ENCODE measurements at places on chromosomes 6 and 20.

GRCh38 chr20:35578469-35578868 lies 36.6 kb downstream of the ERGIC3 start:
- no peak for DNase-seq

DNA sequence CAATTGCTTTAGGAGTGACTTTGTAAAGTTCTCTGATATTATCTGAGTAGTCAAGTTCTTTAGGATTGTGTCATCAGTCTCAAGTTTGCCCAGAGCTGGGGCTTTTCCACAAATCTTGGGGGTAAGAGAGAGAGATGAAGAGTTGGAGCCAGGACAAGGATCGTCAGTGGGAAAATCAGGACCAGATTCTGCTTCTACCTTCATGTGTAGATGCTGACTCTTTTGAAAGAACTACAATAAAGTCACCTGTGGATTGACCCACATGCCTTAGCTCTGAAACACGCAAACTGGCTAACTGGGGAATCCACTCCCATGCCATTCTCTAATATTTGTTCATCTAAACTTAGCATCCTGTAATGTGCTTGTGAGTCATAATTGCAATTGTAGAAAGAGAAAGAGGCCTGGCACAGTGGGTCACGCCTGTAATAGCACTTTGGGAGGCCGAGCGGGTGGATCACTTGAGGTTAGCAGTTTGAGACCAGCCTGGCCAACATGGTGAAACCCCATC lies 15.6 kb upstream of the BICRAL start:
- peak; percentile 40 for DNase-seq

DNA sequence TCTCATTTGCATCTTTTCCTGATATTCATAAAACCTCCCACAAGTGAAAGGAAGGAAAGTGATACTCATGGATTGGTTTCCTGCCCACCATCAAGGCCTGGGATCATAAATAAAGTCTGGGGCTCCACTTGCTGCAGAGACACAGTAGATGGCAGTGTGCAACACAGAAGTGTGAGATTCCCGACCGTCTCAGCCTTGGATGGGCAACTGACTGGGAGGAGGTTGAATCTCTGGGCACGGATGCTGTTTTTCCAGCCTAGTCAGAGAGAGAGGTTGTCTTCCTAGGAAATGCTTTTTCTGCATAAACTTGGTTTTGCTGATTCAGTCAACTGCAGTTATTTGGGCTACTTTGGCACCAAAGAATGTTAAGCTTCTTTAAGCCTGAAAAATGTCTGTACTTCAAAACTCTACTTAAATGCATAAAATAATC lies 9.9 kb upstream of the RFPL4B start:
- DNase-seq, result peak; percentile 85

DNA sequence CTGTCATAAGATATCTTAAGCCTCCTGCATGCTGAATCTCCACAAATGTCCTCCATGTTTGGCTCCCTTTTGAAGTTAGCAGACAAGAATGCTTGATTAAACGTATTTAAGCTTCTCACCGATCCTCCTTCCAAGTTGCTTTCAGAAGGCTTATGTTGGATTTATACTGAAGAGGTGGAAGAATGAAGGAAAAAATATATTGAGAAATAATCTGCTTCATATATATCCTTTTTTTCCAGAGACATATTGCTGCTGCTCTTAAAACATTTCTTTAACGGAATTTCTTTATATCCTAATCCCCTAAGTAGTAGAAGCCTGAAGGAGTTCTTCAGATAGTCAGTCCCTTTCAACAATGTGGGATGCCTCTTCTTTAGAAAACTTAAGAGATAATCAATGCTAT lies 329.0 kb upstream of the MARCKS start:
- DNase-seq, result no peak

DNA sequence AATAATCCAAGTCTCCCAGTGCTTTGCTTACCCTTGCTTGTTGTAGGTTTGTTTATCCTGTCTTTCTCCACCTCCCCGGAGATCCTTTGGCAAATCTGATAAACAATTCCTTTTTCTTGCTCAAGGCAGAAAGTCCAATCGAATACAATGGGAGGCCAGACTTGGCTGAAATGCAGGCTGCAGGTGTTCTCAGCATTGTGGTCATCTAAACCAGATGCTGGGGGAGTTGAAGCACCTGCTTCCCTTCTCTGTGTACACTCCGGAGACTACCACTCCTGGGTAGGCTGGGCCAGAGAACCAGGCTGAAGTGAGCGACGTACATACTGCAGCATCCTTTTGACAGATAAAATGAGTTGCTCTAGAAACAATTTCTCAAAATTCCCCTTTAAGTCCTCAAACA lies 82.6 kb upstream of the PREP start:
- no peak for DNase-seq

GRCh38 chr20:31934968-31935764 lies 16.7 kb downstream of the PDRG1 start:
- DNase-seq, result no peak

DNA sequence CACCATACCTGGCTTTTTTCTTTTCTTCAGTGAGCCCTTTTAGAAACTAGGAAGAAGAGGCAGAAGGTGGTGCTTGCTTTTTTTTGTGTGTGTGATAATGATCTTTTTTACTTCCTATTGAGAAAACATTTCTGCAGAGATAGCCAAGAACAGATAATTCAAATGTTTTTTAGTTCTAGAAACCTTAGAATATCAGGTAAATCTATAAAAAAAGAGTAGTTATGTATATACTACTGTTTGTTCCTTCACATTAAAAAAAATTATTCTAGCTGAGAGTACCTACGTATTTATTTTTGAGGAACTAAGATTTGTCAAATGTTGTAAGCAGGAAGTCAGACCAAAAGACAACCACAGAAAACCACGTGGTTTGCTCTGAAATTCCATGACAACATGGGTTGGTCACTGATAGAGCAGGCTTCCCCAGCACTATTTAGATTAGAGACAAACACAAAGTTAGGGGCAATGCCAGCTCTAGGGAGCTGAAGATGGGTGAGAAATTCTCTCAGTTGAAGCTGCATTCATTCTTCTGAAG lies 12.8 kb downstream of the STK4 start:
- DNase-seq, result no peak

- DNase-seq, result no peak
Observed at GRCh38 chr6:135073756-135074393, 19.3 kb upstream of the HBS1L start.

- DNase-seq, result no peak
Observed at GRCh38 chr20:37259031-37259430, 2.6 kb downstream of the GHRH start.

DNA sequence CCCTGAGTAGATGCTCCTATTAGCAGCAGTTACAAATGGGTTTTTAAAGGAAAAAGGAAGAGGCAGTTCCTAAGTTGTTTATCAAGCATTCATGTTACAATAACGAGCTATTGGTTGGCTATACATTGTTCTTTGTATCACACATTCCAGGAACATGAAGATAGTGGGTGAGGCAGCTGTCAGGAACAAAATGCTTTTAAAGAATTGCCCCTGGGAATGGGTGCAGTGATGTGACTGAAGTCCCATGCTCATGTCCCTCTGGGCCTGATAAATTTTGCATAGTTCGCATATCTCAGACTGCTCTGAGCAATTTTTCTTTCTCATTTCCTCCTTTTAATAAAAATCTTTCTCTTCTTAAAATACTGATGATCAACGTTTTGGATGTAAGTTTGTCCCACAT lies 3.7 kb downstream of the ENPP1 start:
- no peak for DNase-seq

DNA sequence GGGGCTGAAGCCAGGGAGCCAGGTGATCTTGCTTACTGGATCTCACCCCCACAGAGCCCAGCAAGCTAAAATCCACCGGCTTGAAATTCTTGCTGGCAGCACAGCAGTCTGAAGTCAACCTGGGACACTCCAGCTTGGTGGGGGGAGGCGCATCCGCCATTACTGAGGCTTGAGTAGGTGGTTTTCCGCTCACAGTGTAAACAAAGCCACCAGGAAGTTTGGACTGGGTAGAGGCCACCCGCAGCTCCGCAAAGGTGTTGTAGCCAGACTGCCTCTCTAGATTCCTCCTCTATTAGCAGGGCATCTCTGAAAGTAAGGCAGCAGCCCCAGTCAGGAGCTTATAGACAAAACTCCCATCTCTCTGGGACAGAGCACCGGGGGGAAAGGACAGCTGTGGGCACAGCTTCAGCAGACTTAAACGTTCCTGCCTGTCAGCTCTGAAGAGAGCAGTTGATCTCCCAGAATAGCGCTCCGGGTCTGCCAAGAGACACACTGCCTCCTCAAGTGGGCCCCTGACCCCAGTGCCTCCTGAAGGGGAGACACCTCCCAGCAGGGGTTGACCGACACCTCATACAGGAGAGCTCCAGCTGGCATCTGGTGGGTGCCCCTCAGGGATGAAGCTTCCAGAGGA lies 206.3 kb upstream of the KHDRBS2 start:
- DNase-seq, result no peak

DNA sequence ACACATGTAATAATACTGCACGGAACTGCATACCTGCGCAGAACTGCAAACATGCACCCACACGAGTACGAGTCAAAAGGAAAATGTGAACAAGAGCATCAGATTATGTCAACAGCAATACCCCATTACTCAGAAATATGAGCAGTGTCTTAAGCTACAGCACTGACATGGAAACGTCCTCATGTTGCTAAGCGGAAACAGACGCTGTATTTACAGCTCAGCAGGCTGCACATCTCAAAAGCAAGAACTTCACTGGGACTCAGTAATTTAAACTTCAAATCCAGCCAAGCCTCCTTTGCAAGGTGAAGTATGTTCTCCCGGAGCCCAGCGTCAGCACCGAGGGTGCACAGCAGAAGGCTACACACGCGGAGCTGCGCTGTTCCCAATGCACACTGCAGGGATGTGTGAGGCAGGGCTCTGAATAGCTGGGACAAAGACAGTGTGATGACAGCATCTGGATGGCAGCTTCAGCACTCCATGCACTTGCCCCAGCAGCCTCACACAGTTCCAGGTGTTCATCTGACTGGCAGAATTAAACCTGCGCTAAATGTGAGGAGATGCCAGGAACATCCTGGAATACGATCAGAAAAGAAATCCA lies 202.8 kb downstream of the WDR27 start:
- DNase-seq, result no peak

- no peak for DNase-seq
Observed at GRCh38 chr20:13922241-13922640, 68.2 kb downstream of the SEL1L2 start.

DNA sequence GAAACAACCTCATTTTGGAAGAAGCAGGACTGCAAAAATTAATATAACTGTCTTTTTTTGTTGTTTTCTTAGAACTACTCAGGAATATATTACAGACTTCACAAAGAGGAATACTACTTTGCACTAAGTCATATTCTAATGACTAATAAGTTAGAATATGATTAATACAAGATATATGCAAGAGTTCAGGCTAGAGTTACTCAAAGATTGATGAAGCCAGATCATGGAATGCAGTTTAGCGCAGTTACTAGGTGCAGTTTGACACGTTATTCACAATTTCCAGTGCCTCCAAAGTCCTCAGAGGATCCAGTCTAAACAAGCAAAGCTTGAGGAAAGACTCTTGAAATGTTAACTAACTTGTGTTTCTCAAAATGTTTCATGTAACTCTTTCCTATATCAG lies 1.2 kb upstream of the MYCT1 start:
- peak; percentile 79 for DNase-seq

GRCh38 chr20:48761023-48761785 lies 66.6 kb downstream of the PREX1 start:
- DNase-seq, result no peak

- DNase-seq, result peak; percentile 55
Observed at GRCh38 chr20:40689943-40690835, 1.2 kb upstream of the MAFB start.

DNA sequence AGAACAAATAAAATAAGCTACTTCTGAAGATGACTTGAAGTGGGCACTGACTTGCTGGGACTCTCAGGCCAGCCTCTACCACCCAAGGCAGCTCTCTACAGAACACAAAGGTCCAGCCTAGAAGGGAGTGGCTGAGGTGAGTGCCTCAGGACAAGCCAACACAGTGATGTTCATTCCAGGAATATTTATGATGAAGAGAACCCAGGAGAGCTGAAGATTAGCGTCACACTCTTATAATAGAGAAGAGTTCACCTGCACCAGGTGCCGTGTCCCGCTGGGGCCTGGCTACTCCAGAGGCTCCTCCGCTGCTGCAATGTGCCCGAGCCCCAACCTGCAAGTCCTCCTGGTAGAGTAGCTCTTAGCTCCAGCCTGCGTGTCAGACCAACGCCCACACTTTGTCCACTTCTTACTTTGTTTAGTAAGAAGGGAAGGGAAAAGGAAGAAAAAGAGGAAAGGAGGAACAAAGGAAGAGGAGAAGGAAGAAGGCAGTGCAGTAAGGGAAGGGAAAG lies 182.4 kb upstream of the QKI start:
- DNase-seq, result no peak

- DNase-seq, result no peak
Observed at GRCh38 chr20:58670102-58670501, 19.0 kb downstream of the STX16 start.

DNA sequence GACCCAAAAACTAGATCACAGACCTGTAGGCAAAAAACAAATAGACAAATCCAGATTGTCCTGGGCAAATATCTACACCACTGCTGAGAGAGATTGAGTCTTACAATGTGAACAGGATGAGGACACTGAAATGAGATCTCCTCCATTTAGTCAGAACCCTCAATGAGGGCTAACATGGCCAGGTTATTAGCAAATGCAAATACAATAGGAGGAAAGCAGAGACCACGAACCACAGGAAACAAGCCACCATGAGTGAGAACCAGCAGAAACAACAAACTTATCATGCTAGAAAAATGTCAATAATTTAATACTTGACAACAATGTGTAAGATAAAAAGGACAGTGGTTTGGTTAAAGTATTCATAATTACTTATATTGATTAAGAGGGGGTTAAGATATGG lies 162.8 kb downstream of the SYNE1 start:
- no peak for DNase-seq

DNA sequence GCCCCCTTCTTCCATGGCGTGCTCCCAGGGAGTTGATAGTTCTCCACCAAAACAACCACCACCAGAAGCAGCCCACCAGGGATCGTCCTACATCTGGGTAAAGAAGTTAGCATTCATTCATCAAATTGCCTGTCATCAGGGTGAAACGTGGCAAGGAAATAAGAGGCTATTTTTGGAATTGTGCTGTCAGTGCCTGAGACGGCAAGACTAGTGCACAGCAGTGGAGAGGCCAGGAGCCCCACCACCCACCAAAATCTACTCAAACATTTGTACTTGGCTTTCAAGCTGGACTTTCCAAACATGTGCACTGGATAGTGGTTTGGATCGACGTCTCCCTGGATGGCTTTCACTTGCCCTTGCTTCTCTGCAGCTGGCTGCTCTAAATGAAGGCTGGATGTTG lies 44.8 kb downstream of the TXNDC5 start:
- DNase-seq, result no peak

- DNase-seq, result peak; percentile 95
Observed at GRCh38 chr6:15329197-15329671, 83.4 kb downstream of the JARID2 start.

Measured in AG09309 (cell line).